ENCODE measurements at places on chromosomes 11 and 22.

GRCh38 chr11:34454308-34455032 lies 15.7 kb downstream of the CAT start:
- no peak for DNase-seq

DNA sequence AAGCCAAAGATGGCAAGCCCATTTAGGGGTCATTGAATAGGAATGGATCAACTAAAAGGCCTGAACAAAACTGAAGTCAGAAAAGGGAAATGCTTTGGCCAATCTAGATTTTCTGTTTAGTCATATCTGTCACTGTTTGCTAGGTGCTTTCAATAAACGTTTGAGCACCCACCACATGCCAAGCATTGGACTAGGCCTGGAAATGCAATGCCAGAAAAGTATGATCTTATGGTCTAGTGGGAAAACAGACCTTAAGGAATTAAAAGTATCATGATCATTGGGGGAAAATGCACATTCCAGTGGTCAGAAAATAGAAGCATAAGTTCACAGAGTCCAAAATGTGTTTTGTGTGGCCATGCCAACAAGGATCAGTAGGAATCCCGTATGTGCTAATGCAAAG lies 76.8 kb upstream of the BIRC3 start:
- no peak for DNase-seq

DNA sequence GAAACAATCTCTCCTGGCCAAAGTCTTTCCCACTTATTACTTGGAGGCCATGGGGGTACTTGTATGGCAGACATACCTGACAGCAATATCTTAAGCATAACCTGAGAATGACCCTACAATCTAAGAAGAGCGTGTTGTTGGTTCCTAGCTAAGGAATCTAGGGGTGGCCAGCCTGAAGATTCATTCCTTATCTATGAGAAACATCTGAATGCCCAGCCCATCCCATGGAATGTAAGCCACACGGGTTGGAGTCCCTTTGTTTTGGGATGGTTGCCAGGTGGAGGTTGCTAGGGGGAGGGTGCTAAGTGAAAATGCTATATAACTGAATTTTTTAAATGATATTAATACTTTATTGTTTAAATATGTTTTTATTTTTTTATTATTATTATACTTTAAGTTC lies 725.0 kb downstream of the ETS1 start:
- DNase-seq = no peak

- peak; percentile 37 for DNase-seq
Measured at GRCh38 chr11:112280268-112281126, 19.8 kb upstream of the PLET1 start.

GRCh38 chr22:50012211-50013181 lies at the start of gene IL17REL:
Gene IL17REL, minus strand, starts transcription at chr22:50012765. Its CDS starts 119 bp downstream, at chr22:50012646.
- no peak for DNase-seq

DNA sequence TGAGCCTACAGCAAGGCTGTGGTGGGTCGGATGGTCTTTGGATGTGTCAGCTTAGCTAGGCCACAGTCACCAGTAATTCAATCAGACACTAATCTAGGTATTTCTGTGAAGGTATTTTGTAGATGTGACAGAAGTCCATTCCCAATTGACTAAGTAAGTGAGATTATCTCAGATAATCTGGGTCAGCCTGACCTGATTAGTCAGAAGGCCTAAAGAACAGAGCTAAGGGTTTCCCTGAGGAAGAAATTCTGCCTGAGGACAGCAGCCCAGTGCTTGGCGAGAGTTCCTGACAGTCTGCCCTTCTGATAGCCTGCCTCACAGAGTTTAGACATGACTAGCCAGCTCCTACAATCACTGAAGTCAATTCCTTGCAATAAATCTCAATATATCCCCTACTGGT lies 28.7 kb downstream of the GUCD1 start:
- no peak for DNase-seq

DNA sequence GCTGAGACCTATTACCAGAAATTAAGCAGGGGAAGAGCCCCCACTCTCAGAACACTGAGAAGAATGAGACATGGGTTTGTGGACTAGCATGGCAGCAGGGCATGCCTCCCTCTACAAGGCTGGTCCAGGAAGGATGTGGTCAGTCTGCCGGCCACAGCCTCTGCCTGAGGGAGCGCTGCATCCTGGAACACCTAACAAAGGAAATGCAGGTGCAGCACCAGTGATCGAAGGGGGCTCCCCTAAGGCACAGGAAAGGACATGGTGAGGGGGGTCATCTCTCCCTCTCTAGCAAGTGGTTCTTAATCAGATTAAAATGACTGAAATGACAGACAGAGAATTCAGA lies 40.6 kb upstream of the ARL14EP start:
- peak; percentile 17 for DNase-seq

DNA sequence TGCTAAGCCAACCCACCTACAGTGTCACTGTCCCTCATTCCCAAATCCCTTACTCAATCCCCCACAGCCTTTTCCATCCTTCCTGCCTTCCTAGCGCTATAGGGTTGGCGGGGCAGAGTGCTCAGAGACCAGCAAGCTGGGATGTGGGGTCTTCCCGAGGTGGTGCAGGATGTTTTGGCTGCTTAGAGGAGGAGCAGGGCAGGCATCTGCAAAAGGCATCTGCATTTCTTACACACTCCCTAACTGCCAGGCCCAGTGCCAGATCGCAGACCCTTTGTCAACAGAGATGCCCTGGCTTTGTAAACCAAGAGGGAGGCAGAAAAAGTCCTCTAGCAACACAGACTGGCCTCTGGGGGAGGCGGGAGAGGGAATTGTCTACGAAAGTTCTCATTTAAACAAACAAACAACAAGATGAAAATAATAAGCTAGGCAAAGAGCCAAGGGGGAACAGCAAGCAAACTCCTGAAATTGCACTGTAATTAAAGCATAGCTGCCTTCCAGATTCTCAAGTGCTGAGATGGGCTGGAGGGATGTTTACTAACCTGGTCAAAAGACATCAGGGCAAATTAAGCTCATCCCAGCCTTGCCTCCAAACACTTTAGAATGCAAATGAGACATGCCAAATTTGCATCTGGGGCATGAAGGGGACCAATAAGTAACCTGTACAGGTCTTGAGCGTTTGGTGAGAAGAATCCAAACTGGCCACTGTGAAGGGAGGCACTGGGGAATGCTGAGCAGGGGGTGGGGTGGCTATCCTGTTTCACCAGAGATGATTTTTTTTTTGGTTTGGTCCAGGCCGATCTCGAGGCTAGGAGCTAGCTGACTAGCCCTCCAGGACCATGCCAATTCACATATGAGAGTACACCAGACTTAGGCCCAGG lies 38.1 kb upstream of the ADA2 start:
- DNase-seq = no peak

DNA sequence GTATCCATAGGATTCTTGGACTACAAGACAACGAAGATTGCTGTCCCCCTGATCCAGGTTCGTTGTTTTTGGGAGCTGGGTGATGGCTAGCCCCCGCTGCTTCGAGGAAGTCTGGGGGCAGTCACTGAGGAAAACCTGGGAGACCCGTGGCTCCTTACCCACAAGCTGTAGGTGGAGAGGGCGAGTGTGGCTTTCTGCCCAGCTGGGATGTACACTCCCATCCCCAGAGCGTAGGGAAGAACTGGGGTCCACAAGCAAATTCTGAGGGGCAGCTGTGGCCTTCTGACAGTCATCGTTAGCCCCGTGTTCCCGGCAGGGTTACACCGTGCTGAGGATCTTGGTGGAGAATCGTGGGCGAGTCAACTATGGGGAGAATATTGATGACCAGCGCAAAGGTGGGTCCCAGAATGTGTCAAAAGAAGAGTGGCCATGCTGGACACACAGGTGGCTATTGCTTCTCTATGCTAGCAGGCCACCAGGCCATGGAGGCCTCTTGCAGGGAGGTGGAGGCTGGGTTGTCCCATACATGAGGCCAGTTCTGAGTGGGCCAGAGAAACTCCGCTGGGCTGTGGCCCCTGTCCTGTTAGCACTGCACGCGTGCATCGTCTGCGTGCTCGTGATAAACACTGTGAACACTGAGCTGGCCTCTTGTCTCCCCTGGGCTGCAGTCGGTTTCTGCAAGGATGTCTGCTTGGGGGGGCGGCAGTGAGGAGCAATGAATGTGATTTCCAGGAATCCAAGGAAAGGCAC lies 39.8 kb downstream of the GLB1L2 start:
- DNase-seq = no peak

DNA sequence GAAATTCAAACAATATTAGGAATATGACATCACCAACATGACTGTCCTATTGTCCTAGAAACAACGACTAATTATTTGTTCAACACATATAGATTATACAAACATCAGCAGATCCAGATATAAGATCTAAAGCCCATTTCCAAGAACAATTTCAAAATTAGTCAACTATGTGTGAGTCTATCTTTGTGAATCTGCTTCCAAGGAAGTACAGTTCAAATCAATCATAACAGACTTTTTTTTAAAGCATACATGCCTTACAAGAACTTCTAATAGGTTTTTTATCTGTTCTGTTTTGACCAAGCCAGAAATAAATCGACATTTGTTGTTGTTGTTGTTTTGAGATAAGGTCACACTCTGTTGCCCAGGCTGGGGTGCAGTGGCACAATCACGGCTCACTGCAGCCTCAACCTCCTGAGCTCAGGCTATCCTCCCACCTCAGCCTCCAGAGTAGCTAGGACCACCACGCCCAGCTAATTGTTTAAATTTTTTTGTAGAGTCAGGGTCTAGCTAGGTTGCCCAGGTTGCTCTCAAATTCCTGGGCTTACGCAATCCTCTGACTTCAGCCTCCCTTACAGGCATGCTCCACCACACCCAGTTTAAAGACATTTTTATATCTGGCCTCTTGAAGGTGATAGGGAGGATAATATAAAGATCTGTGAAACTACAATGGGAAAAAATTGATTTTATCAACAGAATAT lies 54.8 kb downstream of the DENND5A start:
- no peak for DNase-seq

DNA sequence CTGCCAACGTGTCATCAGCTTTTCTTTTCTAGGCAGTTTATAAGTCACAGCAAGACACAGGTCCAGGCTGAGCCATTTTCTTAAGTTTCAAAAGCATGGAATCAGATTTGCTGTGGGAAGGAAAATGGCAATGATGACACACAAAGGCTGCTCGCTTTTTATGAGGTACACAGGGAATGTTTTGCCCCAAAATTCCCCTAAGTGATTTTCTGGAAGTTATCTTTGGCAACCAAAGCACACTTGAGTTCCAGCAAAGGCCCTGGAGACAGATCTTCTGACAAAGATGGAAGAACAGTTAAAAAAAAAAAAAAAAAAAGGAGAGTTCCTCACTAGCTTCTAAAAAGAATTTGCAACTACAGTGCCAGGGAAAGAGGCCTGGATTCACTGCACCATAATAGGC lies 260.8 kb downstream of the LARGE1 start:
- no peak for DNase-seq

DNA sequence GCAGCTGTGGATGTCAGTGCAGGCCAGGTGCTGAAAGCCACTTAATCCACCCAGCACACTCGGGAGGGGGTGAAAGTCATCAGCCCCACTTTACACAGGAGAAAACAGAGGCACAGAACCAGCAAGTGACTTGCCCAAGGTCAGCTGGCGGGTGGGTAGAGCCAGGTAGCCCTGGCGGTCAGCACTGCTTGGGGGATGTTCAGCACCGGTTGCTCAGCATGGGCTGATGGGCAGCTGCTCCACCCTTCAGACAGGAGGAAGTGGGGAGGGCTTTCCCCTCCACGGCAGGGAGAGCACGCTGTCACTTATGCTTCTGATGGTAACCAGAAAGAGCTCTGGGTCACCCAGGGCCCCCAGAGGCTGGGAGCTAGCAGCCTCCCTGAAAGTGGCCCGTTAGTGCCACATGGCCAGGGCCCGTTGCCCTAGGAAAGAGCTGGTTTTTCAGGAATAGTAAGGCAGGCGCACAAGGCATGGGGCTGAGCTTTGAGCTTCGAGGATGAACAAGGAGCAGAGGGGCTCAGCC lies 417.9 kb downstream of the CTTN start:
- no peak for DNase-seq

GRCh38 chr11:121417055-121417551 lies 35.0 kb upstream of the SORL1 start:
- peak; percentile 92 for DNase-seq

- DNase-seq = no peak
Measured at GRCh38 chr11:129998107-129998506, 4.5 kb downstream of the PRDM10 start.

GRCh38 chr22:49244466-49245420 lies 582.9 kb downstream of the BRD1 start:
- DNase-seq = no peak

GRCh38 chr11:16111690-16112089 lies 244.7 kb downstream of the SOX6 start:
- no peak for DNase-seq

DNA sequence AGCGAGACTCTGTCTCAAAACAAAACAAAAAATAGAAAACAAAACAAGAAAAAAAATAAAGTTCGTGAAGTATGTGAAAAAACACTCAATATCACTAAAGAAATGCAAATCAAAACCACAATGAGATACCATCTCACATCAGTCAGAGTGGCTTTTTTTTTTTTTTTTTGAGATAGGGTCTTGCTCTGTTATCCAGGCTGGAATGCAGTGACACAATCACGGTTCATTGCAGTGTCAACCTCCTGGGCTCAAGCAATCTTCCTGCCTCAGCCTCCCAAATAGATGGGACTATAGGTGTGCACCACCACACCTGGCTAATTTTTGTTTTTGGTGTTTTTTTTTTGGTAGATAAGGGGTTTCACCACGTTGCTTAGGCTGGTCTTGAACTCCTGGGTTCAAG lies 37.5 kb downstream of the ATG16L2 start:
- DNase-seq = no peak

- no peak for DNase-seq
Measured at GRCh38 chr11:126833065-126833464, 167.5 kb downstream of the KIRREL3 start.

DNA sequence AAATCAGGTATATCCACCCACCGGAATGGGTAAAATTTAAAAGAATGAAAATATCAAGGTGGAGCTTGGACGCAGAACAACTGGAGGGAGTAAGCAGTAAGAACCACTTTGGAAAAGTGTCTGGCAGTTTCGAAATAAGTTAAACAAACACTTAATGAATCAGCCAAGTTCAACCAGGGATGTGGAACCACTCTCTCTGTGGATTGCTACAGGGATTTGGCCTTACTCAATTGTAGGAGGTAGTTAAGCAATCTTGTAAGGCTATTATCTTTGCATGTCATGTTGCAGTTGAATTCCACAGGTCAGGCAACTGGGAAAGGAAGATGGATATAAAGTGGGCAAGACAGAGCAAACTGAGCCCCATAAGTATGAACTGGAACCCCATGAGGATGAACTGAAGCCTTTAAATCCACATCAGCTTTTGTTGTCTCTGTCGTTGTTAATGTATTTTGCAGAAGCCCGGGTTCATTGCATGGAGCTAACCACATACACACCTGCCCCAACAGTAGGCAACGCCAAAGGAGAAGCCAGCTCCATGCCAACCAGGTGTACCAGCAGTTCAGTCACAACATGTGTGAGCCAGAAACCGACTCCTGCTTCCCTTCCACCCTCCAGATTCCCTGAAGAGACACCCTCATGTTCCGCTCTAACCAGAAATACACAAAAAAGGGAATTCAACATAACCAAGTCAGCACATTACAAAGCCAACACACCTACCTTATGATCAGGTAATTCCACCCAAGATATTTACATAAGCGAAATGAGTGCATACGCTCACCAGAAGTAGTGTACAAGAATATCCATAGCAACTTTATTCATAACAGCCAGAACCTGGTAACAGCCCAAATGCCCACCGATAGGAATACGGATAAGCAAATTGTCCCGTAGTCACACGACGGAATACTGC lies 8.0 kb upstream of the SLC43A3 start:
- no peak for DNase-seq

GRCh38 chr11:133927690-133928627 lies 28.8 kb downstream of the IGSF9B start:
- no peak for DNase-seq

Measured in GM12878 (cell line).